ENCODE measurements at places on chromosomes 4 and X. TPM values are rescaled to one million over a fixed set of nuclear protein-coding genes. Genes with fewer than 3 reads are reported as not detected.

Gene GPRASP2
- 12.4 TPM for total RNA-seq

Gene TMEM150C
- 8.3 TPM for total RNA-seq

Gene ADH1B
- total RNA-seq = not detected

Gene REPS2
- 9.7 TPM for total RNA-seq

Gene UGT2B17
- total RNA-seq = not detected

Gene TASL
- total RNA-seq = not detected

Gene CT45A10
- not detected for total RNA-seq

Gene GPR82
- not detected for total RNA-seq

Gene UGT2A1
- not detected for total RNA-seq

Gene PCDH18
- 0.34 TPM for total RNA-seq

Gene CCNA2
- total RNA-seq = 11.2 TPM

Gene ZFYVE28
- total RNA-seq = 3.7 TPM

Gene PPP1R2C
- total RNA-seq = not detected

Gene TCEAL2
- total RNA-seq = not detected

Gene SMIM31
- not detected for total RNA-seq

Gene STK32B
- 20.8 TPM for total RNA-seq

Gene ARL9
- not detected for total RNA-seq

Gene FATE1
- not detected for total RNA-seq

Gene PNMA3
- not detected for total RNA-seq

Gene MAGEA10
- total RNA-seq = not detected

Gene VSIG1
- total RNA-seq = 0.09 TPM

Gene AFF2
- total RNA-seq = 0.09 TPM

Gene ITIH6
- not detected for total RNA-seq

Gene C4orf50
- total RNA-seq = under 0.01 TPM

Gene MAGEB17
- total RNA-seq = not detected

Gene TMEM154
- total RNA-seq = 0.95 TPM

Gene SULT1E1
- total RNA-seq = 0.22 TPM

Gene TCEAL1
- total RNA-seq = 26.8 TPM

Gene PAGE4
- not detected for total RNA-seq

Gene ZNF157
- total RNA-seq = not detected

Gene CENPVL1
- not detected for total RNA-seq

Gene SHOX
- under 0.01 TPM for total RNA-seq

Gene RAB41
- not detected for total RNA-seq

Gene MAOB
- 0.09 TPM for total RNA-seq

Gene ANOS1
- total RNA-seq = under 0.01 TPM

Gene NOP14
- total RNA-seq = 21.4 TPM

Gene UGT2B11
- not detected for total RNA-seq

Gene CLDN2
- not detected for total RNA-seq

Gene GLUD2
- total RNA-seq = 0.43 TPM

Gene LRCH2
- 11.5 TPM for total RNA-seq

Gene METTL14
- 11.7 TPM for total RNA-seq

Gene NSDHL
- 9.6 TPM for total RNA-seq

Gene SLC49A3
- 7.9 TPM for total RNA-seq

Gene NLGN3
- total RNA-seq = 0.09 TPM

Gene REELD1
- not detected for total RNA-seq

Gene ETDC
- total RNA-seq = not detected

Gene SCML2
- total RNA-seq = 2.2 TPM

Gene FGFBP2
- total RNA-seq = not detected

Gene OTC
- total RNA-seq = 0.17 TPM

Gene RHOXF2
- total RNA-seq = not detected

Gene TRIM2
- total RNA-seq = 12.0 TPM

Gene SPANXD
- total RNA-seq = not detected

Gene WAS
- not detected for total RNA-seq

Gene SPANXC
- total RNA-seq = not detected

Gene HEPH
- 11.6 TPM for total RNA-seq

Gene BLOC1S4
- total RNA-seq = 10.0 TPM

Gene GLOD5
- total RNA-seq = not detected

Gene MEPE
- not detected for total RNA-seq

Gene EMCN
- total RNA-seq = 82.2 TPM

Data from dermis lymphatic vessel endothelial cell (primary cell).